Epithelial cell of proximal tubule (primary cell): ENCODE measurements at places on chromosomes 12 and 14. TPM values are rescaled to one million over a fixed set of nuclear protein-coding genes. Genes with fewer than 3 reads are reported as not detected.

CLIP1 gene
- 38.3 and 49.6 TPM in 2 replicates for total RNA-seq

CLEC6A gene
- not detected in 2 replicates for total RNA-seq

VPS37B gene
- 58.9 and 73.4 TPM in 2 replicates for total RNA-seq

SLC10A1 gene
- total RNA-seq, result not detected in 2 replicates

CELA1 gene
- not detected in 2 replicates for total RNA-seq

FOXN4 gene
- total RNA-seq, result not detected in 2 replicates

INSM2 gene
- total RNA-seq, result not detected in 2 replicates

PRICKLE1 gene
- total RNA-seq, result 11.6 and 22.2 TPM in 2 replicates
